Liver (tissue), 10 donors: ENCODE measurements at places on chromosomes 3 and 15.

- DNase-seq: no peak
Observed at GRCh38 chr3:27939940-27940339, 217.8 kb upstream of the EOMES start.

DNA sequence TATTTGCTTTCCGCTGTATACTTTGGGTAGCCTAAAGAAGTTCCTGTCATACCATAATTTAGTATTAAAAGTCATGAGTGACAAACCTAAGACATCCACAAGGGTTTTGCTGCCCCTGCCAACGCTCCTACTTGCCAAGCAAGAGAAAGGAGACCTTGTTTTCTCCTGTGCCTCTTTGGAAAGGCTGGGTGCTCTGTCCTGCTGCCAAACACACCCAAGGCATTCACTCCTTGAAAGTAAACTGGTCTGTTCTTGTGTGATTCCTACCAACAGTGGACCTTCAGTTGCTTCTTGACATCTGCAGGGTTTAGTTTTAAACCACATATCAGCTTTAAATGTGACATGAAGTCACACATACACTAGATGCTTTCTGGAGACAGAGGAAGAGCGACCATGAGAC is 295.4 kb downstream of the SLC9A9 start:
- no peak for DNase-seq

- no peak for DNase-seq
Observed at GRCh38 chr15:49990835-49991545, 128.0 kb downstream of the ATP8B4 start.

- no peak for DNase-seq
Observed at GRCh38 chr3:136069933-136070332, 104.4 kb downstream of the PPP2R3A start.

DNA sequence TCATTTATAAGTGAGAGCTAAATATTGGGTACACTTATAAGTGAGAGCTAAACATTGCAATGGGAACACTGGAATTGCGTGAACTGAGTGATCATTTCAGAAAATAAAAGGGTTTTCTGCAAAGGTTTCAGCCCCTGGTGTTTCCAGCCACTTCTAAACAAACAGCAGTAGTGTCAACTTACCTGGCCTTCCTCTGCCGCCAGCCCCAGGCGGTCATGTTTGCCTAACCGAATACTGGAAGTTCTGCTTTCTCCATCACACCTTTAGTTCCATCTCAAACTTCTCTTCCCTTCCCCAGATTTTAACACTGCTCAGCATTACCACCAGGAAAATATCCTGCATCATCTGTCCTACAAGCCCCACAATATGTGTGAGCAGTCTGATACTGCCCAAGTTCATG is 58.6 kb downstream of the MRPL3 start:
- DNase-seq: no peak

- DNase-seq: no peak
Observed at GRCh38 chr3:31766669-31767068, 214.4 kb downstream of the OSBPL10 start.

DNA sequence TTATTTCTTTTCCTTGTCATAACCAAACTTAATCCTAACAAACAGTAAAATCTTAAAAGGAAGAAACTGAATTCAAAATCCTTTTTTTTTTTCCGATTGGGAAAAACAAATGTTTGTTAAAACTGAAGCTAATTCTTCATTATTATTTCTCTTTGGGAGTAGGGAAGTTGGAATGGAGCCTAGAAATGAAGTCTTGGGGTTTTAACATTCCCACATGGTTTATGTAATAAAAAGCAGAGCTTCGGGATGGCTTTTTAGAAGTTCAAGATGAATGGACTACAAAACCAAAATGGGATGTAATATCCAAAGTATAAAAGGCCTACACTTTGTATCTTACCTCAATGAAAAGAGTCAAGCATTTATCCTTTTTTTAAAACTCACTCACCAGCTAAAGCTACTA is 189.0 kb upstream of the TMC3 start:
- DNase-seq: no peak

DNA sequence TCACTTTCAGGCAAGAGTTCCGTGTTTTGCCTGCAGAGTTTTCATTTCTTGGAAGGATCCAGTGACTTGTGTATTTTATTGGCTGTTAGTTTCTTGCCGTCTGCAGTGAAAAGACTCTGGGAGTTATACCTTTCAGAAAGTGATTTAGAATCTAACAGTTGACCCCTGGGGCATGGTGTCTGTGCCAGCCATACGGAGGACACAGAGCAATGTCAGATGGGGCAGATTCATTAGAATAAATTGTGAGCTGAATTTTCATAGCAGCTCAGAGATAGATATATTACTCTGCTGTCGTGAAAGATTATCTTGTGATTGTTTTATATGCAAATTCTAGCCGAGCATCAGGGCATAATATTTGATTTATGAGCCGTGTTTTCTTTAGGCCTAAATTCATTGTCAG is 131.6 kb downstream of the SV2B start:
- DNase-seq: no peak

- DNase-seq: no peak
Observed at GRCh38 chr15:34304613-34305012, 33.0 kb downstream of the SLC12A6 start.

- DNase-seq: peak; percentile 47
Observed at GRCh38 chr15:32029862-32030781, at the start of gene CHRNA7. Gene CHRNA7 (plus strand): TSS chr15:32030515. CDS start chr15:32030595, 80 bp downstream.

- no peak for DNase-seq
Observed at GRCh38 chr3:11335056-11335608, 62.9 kb downstream of the ATG7 start.

DNA sequence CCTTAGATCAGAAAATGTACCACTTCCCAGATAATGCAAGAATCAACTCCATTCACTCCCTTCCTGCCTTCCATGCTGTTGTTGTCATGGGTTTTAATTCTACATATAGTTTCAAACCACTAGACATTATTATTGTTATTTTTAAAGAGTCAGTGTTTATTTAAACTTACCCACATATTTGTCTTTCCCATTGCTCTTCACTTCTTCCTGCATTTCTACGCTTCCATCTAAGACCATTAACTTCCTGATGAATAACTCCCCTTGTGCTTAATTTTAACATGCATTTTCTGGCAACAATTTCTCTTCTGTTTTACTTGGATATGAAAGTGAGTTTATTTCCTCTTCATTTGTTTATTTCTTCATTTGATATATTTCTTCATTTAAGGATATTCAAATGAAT is 127.1 kb upstream of the FHIT start:
- DNase-seq: no peak

DNA sequence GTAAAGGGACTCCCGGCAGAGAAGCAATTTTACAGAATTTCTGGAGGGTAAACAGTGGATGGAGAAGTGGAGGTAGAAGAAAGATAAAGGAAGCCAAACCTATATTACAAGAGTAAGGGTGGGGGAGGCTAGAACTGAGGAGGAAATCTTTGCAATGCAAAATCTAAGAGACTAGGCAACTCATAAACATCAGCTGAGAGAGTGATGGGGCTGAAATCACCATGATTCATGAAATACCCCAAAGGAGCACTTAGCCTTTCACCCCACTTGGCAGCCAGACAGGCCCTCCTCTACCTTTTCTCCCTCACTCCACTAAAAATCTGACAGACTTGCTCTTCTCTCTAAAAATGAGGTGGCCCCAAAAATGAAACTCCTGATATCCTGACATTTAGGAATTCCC is 19.5 kb upstream of the ZBTB38 start:
- DNase-seq: no peak

DNA sequence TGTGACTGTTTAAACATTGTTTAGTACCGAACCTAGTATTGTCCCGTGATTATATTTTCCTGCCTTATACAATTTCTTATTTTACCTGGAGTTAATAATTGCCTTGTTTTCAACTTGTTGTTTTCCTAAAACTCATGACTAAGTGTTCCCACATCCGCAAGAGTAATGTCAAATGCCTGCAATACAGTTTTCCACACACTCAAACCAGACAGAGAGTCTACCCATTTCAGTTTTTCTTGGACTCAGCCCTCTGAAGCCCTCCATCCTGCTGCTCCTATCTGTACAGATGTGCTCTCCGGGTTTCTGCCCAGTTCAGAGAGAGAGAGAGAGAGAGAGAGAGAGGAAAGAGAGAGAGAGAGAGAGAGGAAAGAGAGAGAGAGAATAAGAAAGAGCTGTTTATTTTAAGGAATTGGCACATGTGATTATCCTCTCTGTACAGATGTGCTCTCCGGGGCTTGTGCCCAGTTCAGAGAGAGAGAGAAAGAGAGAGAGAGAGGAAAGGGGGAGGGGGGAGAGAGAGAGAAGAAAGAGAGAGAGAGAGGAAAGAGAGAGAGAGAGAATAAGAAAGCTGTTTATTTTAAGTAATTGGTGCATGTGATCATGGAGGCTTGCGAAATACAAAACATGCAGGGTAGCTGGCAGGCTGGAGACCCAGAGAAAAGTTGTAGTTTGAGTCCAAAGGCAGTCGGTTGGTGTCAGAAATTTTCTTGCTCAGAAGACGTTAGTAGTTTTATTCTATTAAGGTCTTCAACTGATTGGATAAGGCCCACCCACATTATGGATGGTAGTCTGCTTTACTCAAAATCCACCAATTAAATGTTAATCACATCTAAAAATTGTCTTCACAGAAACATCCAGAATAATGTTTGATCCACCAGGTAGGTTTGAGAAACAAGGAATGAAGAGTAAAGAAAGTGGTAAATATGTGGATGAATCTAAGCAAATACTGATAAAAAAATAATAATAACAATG is 104.1 kb upstream of the GOLGA8J start:
- no peak for DNase-seq

DNA sequence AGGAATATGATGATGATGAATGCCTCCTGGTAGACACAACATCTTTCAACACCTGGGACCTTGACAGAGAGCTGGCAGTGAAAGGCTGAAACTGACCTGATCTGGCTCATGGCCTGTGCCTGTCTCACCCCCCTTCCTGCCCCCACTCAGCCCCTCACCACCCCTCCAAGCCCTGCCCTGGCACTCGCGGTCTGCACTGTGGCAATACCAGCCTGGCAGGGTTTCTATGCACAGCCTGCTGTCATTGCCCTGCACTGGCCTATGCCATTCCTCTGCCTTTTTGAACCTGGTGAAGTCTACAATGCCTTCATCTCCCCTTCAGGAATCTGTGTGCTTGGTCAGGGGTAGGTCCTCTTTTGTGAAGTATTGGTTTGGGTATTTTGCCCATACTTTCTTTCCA is 56.5 kb downstream of the ACAD9 start:
- DNase-seq: no peak

GRCh38 chr3:176739159-176739558 is 458.1 kb downstream of the TBL1XR1 start:
- no peak for DNase-seq

DNA sequence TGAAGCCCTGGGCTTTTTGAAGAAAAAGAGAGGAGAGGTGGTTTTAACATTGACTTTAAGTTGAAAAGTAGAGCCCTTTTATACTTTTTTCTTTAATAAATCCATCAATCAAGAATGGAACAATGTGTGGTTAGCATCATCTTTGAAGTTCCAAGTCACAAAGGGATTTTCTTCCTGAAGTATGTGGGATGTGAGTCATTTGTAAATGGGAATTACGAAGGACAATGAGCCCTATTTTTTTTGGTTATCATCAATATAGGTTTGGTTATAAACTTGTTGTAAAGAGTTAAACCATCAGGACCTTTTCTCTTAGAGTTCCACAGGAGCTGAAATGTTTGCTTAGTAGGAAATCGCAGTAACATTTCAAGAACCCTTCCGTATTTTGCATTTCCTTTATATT is 38.3 kb downstream of the PIK3CA start:
- no peak for DNase-seq

GRCh38 chr15:52011711-52012144 is 7.3 kb upstream of the MAPK6 start:
- DNase-seq: no peak

- no peak for DNase-seq
Observed at GRCh38 chr15:60635507-60636352, 156.8 kb upstream of the ICE2 start.

DNA sequence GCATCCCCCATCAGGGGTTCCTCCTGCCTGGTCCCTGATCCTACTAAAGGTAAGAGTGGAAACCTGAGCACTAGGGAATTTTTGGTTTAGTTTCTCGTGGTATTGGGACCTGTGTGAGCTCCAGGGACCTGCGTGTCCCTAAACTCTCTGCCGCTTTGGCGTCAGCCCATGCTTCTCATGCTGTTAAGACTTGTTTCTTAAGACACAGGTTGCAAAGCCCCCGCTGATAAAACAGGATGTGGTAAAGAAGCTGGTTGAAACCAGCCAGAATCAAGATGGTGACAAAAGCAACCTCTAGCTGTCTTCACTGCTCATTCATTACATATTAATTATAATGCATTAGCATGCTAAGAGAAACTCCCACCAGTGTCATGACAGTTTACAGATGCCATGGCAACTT is 64.6 kb downstream of the LYZL4 start:
- no peak for DNase-seq

DNA sequence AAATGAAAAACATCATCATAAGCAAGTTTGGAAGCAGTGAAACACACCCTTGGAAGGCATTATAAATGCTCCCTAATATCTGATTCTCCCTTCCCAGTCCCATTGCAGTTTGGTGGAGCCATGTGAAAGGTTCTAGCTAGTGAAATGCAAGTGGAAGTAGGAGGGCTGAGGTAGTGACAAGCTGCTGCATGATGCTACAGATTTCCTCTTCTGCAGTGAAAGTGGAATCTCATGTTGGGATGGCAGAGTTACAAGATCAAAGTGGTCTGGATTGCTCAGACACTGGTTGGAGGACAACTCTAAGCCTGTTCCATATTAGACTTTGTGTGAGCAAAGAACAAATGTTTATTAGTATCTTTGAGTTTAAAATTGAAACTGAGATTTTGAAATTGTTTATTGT is 3.3 kb upstream of the PDCD6IP start:
- no peak for DNase-seq

DNA sequence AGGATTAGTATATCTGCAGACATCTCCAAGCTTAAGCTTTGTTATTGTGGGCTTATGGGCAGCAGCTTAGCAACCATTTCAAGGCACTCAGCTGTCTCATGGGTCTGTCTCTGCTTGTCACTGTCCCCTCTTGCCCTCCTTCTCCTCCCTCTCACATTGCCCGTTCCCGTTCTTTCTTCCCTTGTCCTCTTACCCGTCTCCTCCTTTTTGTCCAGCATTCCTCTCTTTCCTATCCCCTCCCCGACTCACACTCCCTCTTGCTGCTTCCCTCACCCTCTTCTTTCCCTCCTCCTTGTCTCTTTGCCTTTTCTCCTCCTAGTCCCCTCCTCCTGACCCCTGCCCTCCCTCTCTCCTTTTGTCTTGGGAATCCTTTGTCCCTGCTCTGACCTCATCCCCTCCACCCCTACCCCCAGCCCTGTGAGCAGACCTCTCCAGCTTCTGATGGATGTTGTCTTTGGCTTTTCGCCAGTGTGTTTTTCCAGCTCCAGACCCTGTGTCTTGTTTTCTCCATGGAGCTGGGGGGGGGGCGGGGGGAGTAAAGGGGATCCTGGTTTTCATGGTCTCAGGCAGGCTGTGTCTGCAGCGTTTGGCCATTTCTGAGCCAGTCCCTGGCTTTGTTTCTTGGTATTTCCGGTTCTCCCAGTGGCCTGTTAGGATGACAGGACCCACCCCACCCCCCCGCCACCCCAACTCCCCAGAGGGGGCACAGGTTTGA is 47.9 kb upstream of the TRAK1 start:
- DNase-seq: peak; percentile 50
